ENCODE measurements at places on chromosomes 11 and 22.

GRCh38 chr11:72984453-72985077 lies 157.6 kb downstream of the FCHSD2 start:
- DNase-seq = no peak

- no peak for DNase-seq
Observed at GRCh38 chr11:115164774-115165173, 339.4 kb downstream of the CADM1 start.

GRCh38 chr11:107490836-107491235 lies 33.2 kb upstream of the CWF19L2 start:
- no peak for DNase-seq

- no peak for DNase-seq
Observed at GRCh38 chr22:26910845-26911244, 253.5 kb downstream of the MIAT start.

DNA sequence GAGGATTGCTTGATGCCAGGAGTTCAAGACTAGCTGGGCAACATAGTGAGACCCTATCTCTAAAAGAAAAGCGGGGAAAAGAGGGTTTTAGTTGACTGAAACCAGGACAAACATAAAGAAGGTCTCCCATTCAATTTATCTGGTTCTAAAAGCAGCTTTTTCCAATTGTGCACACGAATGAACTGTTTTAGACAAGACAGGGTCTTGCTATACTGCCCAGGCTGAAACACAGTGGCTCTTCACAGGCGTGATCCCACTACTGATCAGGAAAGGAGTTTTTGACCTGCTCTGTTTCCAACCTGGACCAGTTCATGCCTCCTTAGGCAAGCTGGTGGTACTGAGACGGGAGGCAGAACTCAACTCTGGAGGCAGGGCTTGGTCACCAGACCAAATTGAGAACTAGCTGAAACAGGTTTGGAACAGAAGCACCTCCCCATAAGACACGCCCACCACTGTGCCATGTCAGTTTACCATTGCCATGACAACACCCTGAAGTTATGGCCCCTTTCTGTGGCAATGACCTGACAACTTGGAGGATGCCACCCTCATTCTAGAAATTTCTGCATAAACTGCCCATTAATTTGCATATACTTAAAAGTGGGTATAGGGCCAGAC lies 2.8 kb upstream of the NUCB2 start:
- DNase-seq = no peak

GRCh38 chr11:71349627-71350026 lies 97.2 kb upstream of the SHANK2 start:
- no peak for DNase-seq

- DNase-seq = no peak
Observed at GRCh38 chr22:17162731-17163130, 3.7 kb upstream of the HDHD5 start.

- no peak for DNase-seq
Observed at GRCh38 chr11:64314146-64314804, 3.1 kb downstream of the TRMT112 start.

DNA sequence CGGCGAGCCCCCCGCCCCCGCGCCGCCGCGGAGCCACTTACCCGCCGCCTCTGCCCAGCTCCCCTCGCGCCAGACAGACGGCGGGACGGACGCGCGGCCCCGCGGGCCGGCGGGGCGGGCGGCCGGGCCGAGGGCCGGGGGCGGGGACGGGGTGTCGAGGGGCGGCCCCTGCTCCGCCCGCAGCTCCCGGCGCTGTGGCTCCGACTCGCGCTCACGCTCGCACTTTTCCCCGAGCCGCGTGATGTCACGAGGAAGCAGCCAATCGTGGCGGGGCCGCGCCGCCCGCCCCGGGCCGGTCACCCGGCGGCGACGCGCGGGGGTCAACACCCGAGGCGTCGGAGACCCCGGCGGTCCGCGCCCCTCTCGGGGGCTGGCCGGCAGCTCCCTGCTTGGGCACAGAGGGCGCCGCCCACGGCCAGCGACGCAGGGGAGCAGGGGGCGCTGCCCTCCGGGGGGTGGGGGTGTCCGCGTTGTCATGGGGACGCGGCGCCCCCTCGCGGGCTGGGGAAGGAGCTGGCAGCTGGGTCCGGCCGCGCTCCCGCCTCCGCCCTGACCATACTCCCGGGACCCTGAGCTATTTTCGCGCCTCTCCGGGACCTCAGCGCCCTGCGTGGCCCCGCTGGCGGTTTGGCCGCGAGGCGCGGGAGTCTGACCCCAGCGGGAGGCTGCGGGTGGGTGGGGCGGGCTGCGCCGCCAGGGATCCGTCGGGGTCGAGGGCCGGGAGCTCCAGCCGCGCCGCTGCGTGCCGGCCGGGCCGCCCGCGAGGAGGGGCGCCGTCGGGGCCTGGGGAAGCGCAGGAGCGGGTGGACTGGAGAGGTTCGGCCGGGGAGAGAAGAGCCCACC lies at the start of gene CHRM4:
Gene CHRM4, minus strand, starts transcription at position 199 of the 843 bp plus-strand sequence. CDS start 5,219 bp downstream, outside the sequence.
- no peak for DNase-seq

GRCh38 chr11:119144825-119145486 lies 3.9 kb upstream of the ABCG4 start:
- no peak for DNase-seq

GRCh38 chr11:64445651-64446050 lies 86.7 kb downstream of the RPS6KA4 start:
- DNase-seq = no peak

DNA sequence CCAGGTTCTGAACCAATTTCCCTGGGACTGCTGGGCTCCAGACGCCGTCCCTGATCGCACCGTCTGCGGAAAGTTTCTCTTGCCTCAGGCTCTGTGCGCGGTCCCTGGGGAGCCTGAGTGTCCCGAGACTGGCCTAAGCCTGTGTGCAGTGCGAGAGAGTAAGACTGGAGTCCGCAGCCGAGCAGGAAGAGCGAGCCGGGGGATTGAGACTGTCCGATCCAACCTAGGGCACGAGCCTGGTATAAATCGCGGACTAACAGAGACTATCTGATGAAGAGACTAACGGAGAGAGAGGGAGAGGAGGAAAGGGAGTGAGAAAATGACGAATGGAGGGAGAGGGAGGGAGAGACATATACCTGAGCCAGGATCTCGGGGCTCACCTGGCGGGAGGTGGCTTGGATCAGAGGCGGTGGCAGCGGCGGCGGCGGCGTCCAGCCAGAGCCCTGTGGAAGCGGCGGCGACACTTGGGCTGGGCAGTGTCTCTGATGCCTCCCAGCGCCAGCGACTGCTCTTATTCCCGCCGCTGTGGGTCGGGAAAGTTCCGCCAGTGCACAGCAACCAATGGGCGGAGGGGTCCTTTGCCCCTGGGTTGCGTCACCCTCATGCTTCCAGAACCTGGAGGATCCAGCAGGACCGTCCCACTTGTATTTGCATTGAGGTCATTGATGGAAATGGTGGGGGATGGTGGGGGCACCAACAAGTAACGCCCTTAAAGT lies at the start of gene CALCA:
Gene CALCA, minus strand, starts transcription at position 487 of the 716 bp plus-strand sequence. CDS start 1,159 bp downstream, outside the sequence.
- DNase-seq = no peak

- no peak for DNase-seq
Observed at GRCh38 chr11:103927535-103927934, 108.9 kb upstream of the DDI1 start.

GRCh38 chr11:92329646-92330045 lies 105.0 kb downstream of the FAT3 start:
- no peak for DNase-seq

- DNase-seq = no peak
Observed at GRCh38 chr22:17578136-17578754, 14.9 kb downstream of the SLC25A18 start.

DNA sequence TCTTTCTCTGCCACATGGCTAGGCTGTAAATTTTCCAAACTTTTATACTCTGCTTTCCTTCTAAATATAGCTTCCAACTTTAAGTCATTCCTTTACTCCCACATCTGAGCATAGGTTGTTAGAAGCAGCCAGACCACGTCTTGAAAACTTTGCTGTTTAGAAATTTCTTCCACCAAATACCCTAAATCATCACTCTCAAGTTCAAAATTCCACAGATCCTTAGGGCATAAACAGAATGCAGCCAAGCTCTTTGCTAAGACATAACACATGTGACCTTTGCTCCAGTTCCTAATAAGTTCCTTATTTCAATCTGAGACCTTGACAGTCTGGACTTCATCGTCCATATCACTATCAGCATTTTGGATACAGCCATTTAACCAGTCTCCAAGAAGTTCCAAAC lies 749.9 kb downstream of the METTL15 start:
- DNase-seq = no peak

DNA sequence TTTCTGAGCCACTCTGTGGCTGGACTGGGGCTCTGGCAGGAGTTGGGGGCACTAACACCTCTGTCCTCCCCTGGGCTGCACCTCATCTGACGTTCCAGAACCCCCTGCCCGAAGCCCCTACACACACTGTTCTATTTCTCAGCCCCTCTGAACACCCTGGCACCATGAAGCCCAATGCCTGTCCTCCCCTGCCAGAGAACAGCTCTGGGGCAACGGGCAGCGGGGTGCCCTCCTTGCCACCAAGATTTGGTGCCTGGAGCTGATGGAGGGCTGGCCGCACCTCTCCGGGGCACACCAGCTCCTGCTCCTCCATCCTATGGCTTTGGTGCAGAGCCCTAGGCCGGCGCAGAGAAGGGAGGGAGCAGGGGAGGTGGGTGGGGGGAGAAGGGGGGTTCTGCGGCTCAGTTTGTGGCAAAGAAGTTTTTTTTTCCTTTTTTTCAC lies 16.3 kb downstream of the DUSP8 start:
- DNase-seq = no peak

DNA sequence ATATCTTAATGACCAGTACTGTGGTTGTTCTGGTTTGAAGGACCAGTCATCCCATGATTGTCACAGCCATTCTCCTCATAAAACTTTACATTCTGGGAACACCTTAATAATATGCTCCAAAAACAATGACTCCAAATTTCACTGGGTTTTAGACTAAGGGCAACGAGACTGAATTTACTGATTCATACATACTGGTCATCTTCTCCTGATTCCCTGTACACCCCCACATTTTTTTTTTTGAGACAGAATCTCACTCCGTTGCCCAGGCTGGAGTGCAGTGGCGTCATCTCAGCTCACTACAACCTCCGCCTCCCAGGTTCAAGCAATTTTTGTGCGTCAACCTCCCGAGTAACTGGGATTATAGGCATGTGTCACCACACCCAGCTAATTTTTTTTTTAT lies 78.9 kb downstream of the GAB2 start:
- no peak for DNase-seq

- no peak for DNase-seq
Observed at GRCh38 chr11:1822648-1823375, 12.0 kb upstream of the SYT8 start.

DNA sequence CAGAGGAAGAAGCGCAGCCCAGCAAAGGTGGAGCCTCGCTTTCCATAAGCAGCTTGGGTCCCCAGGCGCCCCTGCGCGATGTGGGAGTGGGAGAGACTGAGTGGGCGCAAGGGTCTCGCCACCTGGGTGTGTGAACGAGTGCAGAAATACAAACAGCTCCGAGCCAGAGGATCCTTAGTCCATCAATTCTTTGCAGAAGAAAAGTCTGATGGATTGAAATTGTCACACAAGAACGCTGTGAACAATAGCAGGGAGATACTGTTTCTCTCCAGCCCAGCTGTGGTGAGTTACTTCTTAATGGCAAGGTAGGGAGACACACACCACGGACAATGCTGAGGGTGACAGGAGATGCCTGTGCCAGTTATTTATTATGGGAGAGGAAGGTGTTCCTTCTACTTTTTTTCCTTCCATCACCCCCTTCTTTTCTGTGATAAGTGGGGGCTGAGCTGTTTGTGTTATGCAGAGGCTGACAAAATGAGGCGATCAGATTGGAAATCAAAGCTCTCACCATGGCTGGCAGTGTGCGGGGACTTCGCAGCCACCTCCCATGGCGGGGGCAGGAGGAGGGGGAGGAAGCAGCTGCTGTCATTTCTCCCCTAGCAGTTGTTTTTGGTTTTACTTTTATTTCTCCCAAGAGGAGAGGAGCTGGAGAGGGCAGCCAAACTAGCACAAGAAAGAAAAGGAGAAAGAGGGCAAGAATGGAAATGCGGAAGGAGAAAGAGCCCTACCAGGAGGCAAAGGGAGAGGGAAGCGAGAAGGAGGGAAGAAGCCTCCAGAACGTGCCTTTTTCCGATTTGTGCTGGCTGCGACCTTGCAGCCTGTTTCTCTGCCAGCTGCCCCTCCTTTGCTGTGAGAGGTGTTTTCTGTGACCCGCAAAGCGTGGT lies 755.8 kb downstream of the NTM start:
- no peak for DNase-seq

DNA sequence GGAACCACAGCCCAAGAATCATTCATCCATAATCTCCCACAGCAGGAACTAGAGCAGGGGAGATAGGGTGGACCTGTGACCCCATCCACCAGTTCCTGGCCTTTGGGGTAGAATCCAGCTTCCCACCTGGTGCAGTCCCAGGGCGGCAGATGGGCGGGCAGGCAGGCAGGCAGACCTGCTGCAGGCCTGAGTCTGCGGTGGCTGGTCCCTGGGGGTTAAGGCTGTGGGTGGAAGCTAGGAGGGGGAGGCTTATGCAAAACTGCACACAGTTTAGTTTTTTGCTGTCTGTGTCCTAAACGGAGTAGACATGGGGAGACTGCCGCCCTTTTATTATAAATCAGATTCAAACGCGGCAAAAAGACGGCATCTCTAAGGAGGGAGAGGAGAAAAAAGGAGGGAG lies 4.5 kb upstream of the NEFH start:
- DNase-seq = no peak

GRCh38 chr11:7609521-7609920 lies 63.8 kb downstream of the CYB5R2 start:
- no peak for DNase-seq

- DNase-seq = no peak
Observed at GRCh38 chr11:103881584-103881983, 154.9 kb upstream of the DDI1 start.

- DNase-seq = no peak
Observed at GRCh38 chr11:110497231-110497978, 67.7 kb downstream of the FDX1 start.

DNA sequence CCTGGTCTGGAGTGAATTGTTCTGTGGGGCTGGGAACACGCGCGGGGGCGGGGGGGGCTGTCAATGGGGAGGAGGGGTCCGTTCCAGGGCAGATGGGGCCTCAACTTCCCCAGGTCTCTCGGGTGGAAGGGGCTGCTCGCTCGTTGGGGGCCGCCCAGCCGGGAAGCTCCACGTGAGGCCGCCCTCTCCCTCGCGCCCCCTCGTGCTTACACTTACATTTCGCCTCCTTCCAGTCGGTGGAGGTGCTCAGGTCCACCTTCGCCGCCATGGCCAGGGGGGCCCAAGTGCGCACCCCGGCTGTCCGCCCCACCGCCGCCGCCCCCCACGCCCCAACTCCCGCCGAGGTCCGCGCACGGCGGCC lies 452 bp downstream of the MACROD1 start:
- no peak for DNase-seq

- DNase-seq = no peak
Observed at GRCh38 chr22:45546333-45547015, 43.8 kb downstream of the FBLN1 start.

- peak; percentile 19 for DNase-seq
Observed at GRCh38 chr11:45180848-45181192, 34.4 kb downstream of the PRDM11 start.
